Stimulated activated CD8-positive, alpha-beta memory T cell treated with anti-CD3 and anti-CD28 coated beads, Interleukin-15, amount 100 ng/mL, for 48 hours (primary cell): ENCODE measurements at places on chromosomes 6 and 20.
A peak's percentile ranks its signal among the peaks of the same experiment; 100 is the strongest.

DNA sequence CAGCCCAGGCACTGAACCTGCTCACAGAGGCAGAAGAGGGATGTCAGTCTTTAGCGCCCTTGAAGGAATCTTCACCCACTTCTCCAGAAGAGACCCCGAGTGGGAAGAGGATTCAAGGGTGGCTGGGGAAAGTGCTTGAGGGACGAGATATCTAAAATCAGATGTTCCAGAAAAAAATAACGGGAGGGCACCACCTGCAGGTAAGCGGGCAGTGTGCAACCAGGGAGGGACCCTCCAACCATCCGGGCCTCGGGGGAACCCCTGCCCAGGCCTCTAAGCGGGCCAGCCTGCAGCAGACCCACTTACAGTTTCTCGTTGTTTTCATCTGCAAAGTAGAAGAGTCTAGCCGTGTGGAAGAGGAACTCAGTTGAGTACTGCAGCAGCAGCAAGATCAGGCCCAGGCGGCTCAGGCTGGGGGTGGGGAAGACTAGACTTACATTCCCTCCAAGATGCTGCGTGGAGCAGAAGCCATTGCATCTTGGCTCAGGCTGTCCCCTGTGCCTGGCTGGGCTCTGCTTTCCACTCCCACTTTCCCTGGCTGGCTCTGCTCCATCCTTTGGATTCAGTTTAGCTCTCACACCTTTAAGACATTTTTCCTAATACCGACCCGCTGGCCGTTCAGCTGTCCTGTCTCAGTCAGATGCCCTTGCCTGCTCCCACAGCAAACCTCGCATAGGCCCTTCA, 71.0 kb downstream of the TRAM2 start:
- no peak for DNase-seq

DNA sequence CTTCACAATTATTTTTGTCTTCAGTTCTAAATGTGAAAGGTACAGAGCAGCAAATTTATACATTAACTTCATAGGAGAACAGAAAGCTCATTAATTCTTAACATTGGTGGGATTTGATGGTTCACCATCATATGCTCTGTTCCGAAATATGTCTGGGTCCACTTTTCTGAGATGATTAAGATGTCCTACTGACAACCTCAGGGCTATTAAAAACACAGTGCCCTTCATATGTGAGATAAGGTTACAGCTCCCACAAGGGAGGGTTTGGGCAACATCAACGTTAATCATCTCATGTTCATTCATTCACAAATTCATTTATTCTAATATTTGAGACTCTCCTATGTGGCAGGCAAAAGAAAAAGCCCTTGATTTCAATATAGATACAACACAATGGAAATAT, 91.2 kb downstream of the ELOVL5 start:
- no peak for DNase-seq

- no peak for DNase-seq
Measured at GRCh38 chr6:14468647-14469321, 351.2 kb downstream of the CD83 start.

GRCh38 chr20:17621229-17621968, 51.5 kb downstream of the DSTN start:
- DNase-seq = no peak

DNA sequence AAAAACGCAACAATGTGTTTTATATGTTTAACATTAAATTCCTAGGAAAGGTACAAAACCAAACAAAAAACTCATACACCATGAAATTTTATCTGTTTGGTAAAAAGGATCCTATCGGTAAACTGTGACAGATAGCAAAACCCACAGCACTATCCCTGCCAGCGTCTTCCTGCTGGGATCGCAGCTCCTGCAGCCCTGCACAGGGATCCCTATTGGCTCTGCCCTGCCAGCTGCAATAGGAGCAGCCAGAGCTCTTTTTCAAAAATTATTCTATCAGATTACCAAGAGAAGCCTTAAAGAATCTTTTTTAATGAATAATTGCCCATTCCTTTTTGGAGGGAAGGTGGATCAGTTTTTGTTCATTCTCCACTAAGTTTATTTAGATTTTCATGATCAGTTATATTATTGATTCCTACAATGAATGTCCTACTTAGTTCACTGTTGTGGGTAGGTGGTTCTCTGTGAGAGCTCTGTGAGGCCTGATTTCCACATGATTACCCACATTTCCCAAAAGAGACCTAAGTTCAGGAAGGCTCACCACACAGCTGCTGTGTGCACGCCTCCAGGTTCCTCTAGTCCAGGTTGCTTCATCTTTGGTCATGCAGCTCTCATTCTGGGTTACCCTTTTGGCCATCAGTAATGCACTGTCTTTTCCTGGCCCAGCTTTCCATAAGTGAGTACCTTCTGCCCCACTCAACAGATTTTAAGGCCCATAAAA, 293.8 kb downstream of the FRK start:
- no peak for DNase-seq

DNA sequence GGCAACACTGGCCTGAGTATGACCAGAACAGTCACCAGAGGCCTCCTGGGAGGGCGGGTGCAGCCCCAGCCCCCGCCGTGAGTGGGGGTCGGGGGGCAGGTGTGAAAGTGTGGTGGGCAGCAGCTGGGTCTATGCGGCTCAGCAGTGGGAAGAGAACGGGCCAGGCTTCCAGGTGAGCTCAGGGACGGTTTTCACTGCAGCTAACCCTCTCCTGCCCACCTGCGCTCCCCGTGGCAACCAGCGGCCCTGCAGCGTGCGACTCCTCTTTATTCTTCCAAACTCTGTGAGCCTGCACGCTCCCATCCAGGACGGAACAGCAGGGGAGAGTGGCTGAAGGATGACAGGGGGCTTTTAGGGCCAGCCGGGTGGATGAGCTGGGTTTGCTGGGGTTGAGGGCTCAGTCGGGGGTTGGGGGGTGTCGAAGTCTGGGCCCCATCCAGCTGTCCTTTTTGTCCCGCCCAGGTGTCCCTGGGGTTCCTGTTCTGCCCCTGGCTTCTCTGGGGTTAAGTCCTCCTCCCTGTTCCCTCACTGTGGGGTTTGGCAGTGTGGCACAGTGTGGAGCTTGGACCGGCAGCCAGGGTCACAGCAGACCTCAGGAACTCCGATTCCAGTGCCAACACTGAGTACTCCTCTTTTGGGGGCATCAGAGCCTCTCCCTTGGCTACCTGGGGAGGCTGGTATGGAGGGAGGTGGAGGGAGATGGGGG, 859 bp upstream of the BIRC7 start:
- no peak for DNase-seq

- no peak for DNase-seq
Measured at GRCh38 chr6:104473021-104473429, 386.7 kb downstream of the HACE1 start.

DNA sequence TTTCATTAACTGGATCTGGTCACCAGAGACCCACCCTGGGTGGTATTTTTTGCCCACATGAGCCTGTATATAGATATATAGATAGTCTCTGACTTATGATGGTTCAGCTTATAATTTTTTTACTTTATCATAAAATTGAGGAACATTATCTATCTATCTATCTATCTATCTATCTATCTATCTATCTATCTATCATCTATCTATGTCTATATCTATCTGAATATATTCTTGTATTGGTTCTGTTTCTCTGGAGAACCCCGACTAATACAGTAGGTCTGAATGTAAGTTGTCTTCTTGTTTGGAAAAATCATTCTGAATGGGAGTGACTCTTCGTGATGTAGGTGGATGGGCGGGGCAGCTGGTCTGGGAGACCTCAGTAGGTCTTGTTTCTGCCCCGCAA, 13.3 kb upstream of the CDKN1A start:
- no peak for DNase-seq

- no peak for DNase-seq
Measured at GRCh38 chr6:77457720-77458349, 5.5 kb downstream of the HTR1B start.

DNA sequence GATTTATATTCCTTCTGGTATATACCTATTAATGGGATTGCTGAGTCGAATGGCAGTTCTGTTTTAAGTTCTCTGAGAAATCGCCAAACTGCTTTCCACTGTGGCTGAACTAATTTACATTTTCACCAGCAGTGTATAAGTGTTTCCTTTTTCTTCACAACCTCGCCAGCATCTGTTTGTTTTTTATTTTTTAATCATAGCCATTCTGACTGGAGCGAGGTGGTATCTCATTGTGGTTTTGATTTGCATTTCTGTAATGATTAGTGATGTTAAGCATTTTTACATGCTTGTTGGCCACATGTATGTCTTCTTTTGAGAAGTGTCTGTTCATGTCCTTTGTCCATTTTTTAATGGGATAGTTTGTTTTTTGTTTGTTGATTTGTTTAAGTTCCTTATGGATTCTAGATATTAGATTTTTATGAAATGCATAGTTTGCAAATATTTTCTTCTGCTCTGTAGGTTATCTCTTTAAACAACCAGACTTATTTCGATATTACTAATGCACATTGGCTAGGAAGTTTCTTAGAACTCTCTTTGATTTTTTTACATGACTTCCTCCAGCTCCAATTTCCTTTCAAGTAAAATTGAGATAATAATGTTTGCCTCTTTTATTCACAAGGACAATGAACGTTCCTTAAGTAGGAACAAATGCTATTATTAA, 12.2 kb upstream of the VNN1 start:
- DNase-seq = no peak

GRCh38 chr6:64335195-64335594, 699.6 kb downstream of the PHF3 start:
- DNase-seq = no peak

DNA sequence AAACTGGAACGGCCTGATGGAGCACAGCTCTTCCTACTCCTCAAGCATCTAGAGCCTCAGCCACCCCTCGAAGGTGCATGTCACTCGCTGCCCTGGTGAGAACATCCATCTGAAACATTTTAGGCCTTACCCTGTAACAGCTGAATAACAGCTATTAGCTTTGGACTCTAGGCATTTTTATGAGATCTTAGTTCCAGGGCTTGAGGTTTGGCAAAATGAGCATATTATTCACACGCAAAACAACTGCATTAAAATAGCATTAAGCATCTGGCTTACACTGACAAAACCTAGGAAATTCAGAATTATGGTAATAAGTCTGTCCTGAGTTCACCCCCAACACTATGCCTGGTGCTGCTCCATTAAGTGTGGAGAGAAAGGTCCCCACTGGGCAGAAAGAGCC, 56.1 kb downstream of the ADAT2 start:
- DNase-seq = no peak

DNA sequence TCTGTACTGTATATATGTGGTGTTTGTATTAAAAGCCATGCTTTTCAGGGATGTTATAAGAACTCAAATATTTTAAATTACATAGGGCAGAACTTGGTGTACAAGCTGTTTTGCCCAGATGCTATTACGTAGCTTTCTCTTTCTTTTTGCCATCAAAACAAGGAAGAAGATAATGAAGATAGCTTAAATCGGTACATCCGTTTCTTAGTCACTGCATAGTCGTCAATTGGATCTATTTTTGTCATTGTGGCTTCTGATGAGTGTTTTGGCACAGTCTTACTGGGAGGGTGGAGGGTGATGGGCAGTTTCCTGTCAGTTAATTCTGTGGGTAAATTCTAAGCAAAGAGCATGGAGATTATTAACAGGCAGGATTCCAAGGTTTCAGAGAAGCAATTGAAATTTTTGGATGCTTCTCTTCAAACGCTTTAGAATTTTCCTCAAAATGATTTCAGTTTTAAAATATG, 649.1 kb upstream of the GJE1 start:
- peak; percentile 36 for DNase-seq

DNA sequence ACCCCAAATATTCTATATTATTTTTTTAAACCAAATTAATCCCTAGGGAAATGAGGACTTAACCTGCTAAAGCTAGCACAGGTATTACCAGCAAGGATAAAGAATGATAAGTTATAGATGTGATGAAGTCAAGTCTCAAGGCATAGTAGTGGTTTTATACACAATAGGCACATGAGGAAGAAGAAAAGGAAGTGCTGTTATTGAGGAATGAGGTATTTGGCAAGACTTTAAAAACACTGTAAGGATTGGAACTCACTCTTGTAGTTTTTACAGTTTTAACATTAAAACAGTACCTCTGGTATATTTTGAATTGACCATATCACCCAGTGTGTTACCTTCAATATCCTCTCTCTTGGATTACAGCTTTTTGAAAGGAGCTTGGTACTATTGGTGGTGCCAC, 54.6 kb downstream of the PHF3 start:
- no peak for DNase-seq

- DNase-seq = no peak
Measured at GRCh38 chr6:17107863-17108262, 6.0 kb downstream of the STMND1 start.

DNA sequence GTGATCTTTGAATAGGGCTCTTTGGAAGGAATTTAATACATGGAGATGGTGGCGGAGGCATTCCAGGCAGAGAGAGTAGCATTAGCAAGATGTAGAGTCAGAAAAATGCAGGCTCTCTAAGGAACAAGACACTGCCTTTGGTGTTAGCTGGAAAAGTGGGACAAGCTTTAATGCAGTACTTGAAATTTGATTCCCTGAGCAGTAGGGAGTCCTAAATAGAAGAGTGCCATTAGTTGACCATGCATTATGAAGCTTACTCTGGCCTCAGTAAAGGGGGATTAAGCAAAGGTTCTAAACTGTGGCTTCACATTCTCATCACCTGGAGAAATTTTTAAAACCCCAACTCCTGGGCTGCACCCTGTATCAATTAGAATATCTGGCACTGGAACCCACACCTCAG, 494.8 kb upstream of the SOX4 start:
- DNase-seq = no peak

- DNase-seq = no peak
Measured at GRCh38 chr20:35559042-35559693, 17.3 kb downstream of the ERGIC3 start.

GRCh38 chr6:168225471-168225911, 94.1 kb downstream of the DACT2 start:
- DNase-seq = no peak

DNA sequence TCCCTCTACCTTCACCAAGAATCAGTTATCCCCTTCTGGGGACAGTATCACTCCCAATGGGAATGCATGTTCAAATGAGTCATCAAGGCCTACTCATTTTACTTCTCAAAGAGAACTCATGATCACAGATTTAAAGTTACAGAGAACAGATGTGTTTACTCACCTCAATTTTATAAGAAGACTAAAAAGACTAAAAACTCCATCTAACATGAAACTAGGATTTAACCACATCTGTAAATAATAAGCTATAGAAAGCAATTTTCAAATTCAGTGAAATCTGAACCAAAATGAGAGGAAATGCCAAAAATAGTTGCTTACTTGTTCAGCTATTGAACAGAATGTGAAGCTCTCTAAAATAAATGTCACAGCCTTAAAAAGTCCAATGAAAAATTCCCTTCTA, 300.1 kb upstream of the KCNQ5 start:
- DNase-seq = no peak

DNA sequence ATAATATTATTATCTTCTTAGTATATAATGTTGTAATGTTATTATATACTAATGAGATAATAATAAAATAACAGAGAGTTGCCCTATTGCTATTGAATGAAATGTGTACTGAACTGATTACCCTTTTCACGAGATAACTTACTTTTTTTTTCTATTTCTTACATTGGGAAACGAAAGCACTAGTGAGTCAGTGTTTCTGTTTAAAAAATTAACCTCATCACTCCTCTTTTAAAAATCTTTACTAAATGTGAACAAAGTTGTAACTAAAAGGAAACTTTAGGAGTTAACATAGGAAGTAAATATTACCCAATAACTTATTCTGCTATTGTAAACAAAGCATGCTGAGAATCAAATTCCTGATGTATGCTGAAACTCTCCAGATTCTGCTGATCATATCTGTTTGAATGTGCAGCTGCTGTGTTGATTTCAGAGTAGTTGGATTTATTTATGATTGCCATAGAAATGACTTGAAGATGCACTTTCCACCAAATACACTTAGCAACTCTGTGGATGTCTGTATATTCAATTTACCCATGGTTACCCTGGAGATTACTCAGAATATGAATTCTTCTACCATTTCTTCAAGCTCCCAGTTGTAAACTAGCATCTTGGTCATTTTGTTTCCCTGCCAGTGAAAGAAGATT, 523.4 kb downstream of the TENT5A start:
- no peak for DNase-seq
